ENCODE measurements at places on chromosomes 1 and 21.

DNA sequence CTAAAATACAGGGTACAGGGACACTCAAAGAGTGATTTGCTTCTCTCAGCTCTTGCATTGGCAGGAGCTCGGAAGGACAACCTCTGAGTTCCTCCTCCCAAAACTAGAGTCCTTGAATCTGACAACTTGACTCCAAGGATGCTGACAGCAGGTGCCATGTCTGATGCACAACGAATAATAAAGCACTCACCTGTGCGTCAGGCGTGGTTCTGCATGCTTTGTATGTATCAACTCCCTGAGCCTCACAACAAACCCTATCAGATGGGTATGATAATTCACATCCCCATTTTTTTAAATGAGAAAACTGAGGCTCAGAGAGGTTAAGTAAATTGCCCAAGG is 1.4 kb downstream of the LAPTM5 start:
- no peak for DNase-seq

DNA sequence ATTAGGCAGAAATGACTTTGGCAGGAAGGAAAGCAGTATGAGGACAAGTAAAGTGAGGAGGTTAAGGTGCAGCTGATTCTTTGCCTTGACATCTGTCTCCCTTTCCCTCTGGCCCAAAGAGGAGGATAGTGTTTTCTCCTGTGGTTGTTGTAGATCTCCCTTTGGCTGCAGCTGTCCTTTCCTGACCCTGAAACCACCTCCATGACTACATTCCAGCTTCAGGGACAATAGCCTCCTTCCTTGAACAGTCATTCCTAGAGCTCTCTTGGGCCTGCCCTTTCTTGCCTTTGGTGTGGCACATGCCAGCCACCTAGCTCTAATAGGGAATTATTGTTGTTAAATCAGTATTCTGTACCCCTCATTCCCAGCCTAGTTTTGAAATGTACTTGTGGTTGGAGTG is 6.2 kb downstream of the ZMYM1 start:
- no peak for DNase-seq

- DNase-seq, result no peak
These were observed 92.1 kb upstream of the ADAMTS5 start for GRCh38 chr21:27058673-27059605.

GRCh38 chr1:214044438-214045214 is 56.9 kb downstream of the PROX1 start:
- no peak for DNase-seq

DNA sequence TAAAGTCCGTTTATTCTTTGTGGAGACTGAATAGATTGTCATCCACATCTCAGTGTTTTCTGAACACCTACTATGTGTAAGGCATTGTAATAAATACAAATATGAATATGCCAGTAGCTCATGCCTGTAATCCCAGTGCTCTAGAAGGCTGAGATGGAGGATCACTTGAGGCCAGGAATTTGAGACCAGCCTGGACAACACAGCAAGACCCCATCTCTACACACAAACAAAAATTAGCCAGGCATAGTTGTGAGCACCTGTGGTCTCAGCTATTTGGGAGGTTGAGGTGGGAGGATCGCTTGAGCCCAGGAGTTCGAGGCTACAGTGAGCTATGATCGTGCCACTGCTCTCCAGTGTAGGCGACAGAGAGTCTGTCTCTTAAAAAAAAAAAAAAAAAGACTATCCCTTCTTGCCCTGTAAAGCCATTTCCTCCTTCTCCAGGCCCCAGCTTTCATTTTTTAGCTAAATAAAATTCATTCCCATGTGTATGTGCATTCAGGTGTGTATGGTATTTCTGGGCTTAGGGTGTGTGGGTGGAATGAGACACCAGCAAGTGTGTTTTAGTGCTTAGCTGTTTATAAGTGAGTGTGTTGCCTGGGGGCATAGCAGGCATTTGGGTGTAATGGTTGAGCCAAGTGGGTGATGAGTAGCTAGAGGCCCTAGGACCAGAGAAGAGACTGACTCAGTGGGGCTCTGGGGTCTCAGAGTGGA is 7.8 kb downstream of the CELSR2 start:
- no peak for DNase-seq

- DNase-seq, result no peak
These were observed 179.2 kb downstream of the ATG4C start for GRCh38 chr1:62962901-62963776.

DNA sequence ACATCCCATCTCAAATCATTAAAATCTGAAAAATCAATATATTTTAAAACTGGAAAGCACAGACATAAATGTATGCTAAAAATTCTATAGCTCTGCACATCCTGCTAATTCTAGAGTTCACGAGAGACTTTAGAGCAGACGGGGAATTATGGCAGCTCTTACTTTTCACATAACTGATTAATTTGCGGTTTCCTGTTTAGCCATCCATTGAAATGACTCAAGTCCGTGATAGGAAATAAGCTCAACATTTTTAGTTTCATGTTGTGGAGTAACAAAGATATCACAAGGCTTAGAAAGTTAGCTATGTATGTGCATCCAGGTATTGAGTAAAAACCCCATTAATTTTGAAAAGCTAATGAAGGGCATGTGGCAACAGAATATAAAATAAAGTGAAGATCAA is 123.2 kb downstream of the SMYD2 start:
- DNase-seq, result no peak

DNA sequence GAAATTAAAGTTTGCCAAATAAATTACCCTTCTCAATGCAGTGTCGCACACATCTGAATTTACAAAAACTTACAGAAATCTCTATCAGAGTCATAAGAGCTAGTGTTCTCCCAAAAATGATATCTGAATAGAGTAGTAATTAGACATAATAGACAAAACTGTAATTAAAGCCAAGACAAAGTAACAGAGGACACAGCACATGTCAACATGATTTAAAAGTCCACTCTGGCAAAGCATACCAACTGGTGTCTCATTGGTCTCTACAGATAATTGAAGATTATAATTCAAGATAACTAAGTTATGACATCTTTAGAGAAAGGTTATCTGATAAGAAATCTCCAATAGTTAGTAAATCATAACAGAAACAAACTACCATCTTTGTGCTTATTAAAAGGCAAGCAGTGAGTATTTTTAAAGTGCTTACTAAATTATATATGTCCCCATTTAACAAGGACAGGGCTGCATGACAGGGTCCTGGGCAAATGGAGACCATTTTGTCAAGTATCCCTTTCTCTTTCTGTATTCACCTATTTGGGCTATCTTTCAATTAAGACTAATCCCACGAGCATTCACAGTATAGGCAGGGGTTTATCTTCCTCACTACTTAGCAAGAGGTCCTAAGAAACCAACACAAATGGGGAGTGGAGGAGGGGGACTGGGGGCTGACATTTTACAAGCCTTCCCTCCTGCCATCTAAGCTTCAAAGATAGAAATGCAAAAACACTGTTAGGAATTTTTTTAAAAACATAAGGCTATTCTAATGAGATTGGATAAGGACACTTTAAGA is 26.0 kb downstream of the PTP4A2 start:
- DNase-seq, result no peak

DNA sequence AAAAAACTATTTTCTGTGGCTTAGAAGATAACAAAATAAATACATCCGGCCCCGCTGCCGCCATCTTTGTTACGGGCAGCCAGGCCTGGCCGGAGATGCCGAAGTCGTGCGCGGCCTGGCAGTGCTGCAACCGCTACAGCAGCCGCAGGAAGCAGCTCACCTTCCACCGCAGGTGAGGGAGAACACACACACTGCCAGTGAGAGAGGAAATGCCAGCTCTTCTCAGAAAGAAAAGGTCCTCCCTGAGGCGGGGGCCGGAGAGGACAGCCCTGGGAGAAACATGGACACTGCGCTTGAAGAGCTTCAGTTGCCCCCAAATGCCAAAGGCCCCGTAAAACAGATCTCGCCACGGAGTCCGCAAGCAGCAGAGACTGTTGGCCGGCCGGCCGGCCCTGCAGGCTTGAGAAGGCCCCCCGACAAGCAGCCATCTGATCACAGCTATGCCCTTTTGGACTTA is 323.2 kb downstream of the AMY1C start:
- no peak for DNase-seq

DNA sequence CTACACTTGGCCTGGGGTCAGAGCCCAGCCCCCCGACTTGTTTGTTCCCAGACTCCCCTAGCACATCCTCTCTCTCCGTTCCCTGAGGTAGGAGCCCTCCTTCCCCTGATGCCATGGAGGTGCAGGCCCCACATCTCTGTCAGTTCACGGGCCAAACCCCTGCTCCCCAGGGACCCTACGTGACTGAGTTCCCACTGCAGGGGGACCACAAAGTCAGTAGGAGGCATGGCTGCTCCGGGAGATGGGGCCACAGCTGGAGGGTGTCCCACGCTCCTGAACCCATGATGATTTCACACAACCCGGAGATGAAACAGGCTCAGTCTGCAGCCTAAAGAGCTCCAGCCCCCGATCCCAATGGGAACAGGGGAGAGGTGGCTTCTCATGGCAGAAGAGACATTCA is 272.2 kb downstream of the NPHP4 start:
- DNase-seq, result no peak

DNA sequence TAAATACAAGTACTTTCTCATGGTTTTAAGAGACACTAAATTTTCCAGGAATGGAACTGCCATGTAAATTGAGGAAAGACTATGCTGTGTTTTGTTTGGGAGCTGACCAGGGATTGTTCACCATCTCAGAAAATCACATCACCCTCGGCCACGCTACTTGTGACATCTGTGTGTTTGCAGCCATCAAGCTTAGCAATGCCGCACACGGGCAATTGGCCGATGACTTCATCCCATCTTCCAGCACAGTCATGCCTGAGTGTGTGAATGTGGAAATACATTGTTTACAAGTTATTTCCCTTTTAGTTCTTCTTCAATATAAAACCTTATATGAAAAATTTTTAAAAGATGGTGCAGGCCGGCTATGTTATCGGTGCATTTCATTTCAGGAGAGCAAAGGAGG is 121.6 kb downstream of the GLIS1 start:
- DNase-seq, result no peak

DNA sequence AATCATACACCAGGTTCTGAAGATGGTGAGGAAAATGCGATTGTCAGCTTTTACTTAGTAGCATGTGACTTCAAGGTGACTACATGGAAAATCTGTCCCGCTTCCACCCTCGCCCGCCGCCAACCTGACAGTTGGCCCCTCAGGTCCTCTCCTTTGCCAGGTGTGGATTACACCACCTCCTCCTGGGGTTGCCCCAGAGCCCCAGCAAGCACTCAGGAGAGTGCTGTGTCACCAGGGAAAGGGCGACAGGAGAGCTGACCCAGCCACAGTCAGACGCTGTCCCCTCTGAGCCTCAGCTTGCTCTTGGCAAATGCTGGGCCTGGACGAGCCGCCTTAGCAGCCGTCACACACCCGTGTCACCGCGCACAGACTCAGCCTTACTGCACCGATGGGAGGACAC is 17.9 kb downstream of the PTTG1IP start:
- DNase-seq, result no peak

- no peak for DNase-seq
These were observed 33.2 kb downstream of the RHOU start for GRCh38 chr1:228768355-228769000.

Measured in stimulated activated CD4-positive, alpha-beta T cell treated with anti-CD3 and anti-CD28 coated beads, Interleukin-15, amount 100 ng/mL, for 1 hour (primary cell).